ENCODE measurements at places on chromosomes 12 and 14.
A peak's percentile ranks its signal among the peaks of the same experiment; 100 is the strongest.

- no peak for DNase-seq
These were observed 84.0 kb downstream of the RNF34 start for GRCh38 chr12:121483949-121484348.

DNA sequence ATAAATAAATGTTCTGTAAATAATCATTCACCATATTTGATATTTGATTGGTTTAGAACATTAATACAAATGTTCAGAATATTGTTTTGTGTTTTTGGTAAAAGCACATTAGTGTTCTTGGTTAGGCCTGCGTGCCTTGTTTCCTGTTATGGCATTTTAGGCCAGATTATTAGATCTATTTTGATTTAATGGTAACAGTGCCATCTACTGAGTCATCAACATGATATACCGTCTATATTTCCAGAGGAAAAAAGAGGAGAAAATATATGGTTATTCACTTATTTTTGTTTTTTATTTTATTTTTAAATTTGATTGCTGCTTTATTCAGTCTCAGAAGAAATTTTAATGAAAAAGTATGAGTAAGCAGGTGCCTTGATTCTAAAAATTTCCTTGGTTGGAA lies 60.3 kb downstream of the GPHN start:
- DNase-seq = no peak

GRCh38 chr14:88323086-88323522 lies at the start of gene KCNK10:
Gene KCNK10, minus strand, starts transcription at chr14:88323269. Its CDS starts 471 bp downstream, at chr14:88322798.
- DNase-seq = no peak

GRCh38 chr12:15852383-15852782 lies 29.8 kb upstream of the STRAP start:
- no peak for DNase-seq

DNA sequence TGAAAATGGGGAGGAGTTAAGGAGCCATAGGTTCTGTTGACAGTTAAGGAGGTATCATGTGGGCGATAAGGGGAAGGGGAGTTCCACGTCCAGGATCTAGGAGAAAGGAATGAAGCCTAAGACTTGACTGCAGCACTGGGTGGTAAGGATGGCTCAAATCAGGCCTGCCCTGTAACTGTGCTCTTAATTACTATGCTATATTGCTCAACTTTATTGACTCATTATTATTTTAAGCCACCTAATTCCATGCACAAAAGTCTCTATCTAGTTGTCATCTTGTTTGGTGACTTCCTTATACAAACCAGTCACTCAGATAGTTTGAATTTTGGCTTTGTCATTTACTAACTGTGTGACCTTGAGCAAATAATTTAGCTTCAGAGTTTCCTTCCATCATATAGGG lies 242.1 kb upstream of the ARHGAP5 start:
- no peak for DNase-seq

GRCh38 chr12:49160399-49160798 lies 28.5 kb downstream of the TUBA1A start:
- no peak for DNase-seq

GRCh38 chr12:106585521-106586277 lies 2.9 kb downstream of the RFX4 start:
- no peak for DNase-seq

DNA sequence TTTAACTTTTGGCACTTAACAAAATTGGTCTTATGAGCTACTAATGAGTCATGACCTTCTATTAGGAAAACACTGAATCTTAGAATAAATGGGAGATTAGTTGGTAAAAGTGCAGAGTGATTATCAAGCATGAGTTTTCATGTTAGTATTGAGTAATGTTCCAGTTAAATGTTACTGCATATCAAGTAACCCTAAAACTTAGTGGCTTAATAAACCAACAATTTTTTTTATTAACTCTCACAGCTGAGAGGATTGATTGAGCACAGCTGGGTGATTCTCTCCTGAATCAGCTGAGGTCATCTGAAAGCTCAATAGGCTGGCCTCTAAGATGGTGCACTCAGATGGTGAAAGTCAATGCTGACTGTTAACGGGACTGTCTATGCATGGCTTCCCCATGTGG lies 248.6 kb downstream of the BCL11B start:
- DNase-seq = no peak

DNA sequence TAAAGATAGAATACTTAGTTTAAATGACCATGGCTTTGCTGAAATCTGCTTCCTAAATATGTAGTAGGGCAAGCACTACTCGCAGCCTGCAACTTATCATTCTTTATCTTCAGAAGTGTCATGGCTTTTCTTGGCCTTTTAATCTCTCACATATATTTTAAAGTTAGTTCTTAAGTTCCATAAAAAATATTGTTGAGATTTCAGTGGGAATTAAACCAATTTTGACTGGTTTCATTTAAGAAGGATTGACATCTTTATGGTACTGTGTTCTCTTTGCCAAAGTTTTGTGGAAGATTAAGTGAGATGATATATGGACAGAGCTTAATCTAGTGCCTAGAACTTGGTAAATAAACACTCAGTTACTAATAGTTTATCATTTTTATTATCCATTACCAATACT lies 56.7 kb downstream of the KIAA0586 start:
- no peak for DNase-seq

- no peak for DNase-seq
These were observed 56.0 kb downstream of the TTC9 start for GRCh38 chr14:70697701-70698100.

- no peak for DNase-seq
These were observed 58.4 kb upstream of the STAC3 start for GRCh38 chr12:57309420-57309819.

DNA sequence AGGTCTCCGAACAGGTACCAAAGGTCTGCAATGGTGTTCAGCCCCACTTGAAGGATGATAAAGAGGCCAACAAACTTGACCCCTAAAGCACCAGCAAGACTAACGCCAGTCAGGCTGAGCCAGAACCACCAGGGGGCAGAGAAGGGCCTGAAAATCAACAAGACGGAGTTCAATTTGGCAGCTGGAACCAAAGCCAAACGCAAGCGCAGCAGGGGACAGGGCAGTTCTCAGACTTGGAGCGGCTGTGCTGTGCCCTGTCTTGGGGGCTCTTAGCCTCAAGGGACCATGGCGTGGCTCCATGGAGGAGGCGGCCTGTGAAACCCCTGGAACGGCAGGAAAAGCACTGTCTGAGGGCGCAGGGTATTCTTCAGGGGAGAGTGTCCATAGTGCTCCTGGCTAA lies 19.6 kb downstream of the POMT2 start:
- peak; percentile 79 for DNase-seq

DNA sequence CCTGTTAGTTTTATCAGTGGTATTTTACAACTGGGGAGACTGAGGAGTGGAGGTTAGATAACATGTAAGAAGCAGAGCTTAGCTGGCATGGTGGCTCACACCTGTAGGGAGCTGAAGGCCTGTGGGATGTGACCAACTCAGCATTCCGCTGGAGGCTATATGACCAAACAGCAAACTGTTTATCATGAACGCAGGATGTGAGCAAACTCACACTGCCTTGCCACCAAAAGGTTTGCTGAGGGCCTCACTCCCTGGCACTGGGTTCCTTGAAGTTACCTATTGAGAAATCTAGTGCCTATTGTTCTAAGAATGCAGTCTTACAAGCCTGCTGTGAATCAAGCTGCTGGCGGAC lies 23.4 kb downstream of the JKAMP start:
- no peak for DNase-seq

GRCh38 chr12:7207866-7208625 lies 18.6 kb downstream of the PEX5 start:
- DNase-seq = peak; percentile 66

DNA sequence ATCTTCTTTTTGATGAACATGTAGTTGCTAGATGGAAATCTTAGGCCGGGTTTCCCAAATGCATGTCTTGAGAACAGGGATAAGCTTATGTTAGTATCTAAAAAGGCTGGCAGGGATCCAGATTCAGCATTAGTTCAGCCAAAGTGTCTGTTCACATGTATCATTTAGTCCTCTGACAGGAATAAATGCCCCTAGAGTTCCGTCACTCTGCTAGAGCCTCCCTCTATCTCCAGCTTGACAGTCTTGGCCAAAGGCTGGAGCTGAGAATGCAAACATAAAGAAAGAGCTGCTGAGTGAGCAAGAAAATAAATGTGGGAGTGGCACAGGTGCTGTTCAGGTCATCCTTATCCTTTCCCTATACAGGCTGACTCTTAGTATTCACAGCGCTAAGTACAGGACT lies 13.8 kb upstream of the NELL2 start:
- DNase-seq = no peak

GRCh38 chr14:102280376-102280962 lies 24.5 kb downstream of the MOK start:
- no peak for DNase-seq

DNA sequence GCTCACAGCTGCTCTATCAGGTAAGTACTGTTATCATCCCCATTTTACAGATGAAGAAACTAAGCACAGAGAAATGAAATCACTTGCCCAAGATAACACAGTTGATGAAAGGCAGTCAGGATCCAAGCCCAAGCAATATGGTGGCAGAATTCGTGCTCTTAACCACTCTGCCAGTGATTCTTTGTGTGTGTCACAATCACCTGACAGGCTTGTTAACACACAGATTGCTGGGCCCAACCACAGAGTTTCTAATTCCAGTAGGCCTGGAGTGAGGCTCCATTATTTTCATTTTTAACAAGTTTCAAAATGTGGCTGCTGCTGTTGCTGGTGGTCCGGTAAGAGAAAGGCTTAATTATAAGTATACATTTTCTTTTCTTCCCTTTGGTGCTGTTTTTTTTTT lies 134.2 kb downstream of the TGFB3 start:
- DNase-seq = no peak

GRCh38 chr14:102221026-102221425 lies 81.3 kb downstream of the WDR20 start:
- DNase-seq = no peak

GRCh38 chr14:21191261-21191808 lies 35.5 kb upstream of the OR5AU1 start:
- DNase-seq = no peak

DNA sequence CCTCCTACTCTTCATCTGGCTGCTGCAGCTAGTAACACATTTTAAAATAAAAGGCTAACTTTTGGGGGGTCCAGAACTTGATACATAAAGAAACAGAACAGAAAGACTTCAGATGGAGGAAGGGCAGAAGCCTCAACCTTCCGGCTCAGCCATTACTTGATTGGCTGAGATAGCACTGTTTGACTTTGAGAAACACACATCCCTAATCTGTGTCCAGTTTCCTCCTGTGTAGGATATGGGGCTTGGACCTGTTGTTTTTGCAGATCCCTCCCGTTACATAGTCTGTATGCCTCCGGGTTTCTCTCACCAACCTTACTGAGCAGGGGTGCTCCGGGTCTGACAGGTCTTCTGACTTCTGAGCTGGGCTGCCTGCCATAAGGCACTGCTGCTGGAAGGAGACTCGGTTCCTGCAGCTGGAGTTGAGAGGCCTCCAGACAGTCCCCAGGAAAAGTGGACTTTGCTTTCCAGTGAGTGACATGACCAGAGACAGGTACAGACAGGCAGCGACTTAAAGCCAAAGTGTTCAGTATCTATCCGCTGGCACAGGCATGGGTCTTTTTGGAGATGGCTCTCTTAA lies 8.3 kb upstream of the ZNF641 start:
- DNase-seq = peak; percentile 62

DNA sequence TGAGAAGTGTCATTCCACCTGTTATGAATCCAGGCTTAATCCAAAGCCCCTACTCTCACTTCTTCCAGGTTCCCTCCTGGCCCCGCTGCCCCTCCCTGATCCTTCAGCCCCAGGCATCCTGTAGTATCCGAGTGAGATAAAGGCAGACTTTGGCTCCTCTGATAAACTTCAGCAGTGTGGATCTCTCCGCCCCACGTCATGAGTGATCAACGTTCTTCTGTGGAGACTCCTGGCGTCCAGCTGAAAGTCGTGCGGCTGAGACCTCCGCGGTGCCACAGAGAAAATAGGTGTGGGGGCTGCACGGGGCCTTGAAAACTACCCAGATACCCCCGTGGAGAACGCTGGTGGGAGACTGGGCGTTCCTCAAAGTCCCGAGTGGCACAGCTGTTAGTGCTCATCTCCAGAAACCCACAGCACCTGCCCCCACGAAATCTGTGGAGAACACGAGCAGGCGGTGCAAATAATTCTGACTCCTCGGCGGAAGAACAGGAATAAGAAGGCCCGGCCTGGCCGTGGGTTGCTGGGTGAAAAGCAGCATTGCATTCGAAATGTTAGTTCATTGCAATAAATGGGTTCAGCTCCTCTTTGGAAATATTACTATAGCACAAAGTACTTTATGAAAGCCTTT lies 180.0 kb upstream of the RGS6 start:
- DNase-seq = no peak

- no peak for DNase-seq
These were observed 50.2 kb downstream of the KCNK13 start for GRCh38 chr14:90111895-90112534.

GRCh38 chr12:78331753-78332152 lies 501.1 kb downstream of the NAV3 start:
- DNase-seq = no peak

DNA sequence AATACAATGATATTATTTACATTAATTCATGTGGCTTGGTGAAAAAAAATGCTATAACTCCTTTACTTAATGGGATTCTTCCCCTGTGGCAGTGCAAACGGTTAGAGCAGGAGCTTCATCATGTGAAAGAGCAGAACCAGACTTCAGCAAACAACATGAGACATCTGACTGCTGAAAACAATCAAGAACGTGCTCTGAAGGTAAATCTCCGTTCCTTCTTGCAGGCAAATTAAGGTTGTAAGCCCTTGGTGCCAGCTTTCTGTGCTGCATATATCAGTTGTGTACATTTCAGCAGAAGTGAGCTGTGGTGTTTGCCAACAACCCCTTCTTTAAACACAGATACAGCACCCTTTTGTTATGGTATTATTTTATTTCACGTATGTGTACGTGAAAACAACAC lies 171.7 kb downstream of the MIPOL1 start:
- DNase-seq = no peak

DNA sequence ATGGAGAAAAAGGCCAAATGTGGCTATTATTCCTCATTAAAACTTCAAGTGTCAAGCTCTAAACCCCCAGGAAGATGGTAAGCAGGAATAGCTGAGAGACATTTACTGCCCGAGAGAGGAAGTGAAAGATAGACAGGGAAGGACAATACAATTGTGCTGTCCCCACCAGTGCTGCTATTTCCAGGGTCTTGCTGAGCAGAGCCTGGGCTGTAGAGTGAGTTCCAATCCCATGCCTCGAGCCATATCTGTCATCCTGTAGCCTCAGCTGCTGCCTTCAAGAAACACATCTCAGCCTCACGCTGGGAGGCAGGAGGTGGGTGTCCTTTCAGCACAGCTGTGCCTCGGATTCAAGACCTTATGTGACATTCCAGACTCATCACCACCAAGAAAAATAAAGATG lies 114.0 kb downstream of the RPAP3 start:
- no peak for DNase-seq

DNA sequence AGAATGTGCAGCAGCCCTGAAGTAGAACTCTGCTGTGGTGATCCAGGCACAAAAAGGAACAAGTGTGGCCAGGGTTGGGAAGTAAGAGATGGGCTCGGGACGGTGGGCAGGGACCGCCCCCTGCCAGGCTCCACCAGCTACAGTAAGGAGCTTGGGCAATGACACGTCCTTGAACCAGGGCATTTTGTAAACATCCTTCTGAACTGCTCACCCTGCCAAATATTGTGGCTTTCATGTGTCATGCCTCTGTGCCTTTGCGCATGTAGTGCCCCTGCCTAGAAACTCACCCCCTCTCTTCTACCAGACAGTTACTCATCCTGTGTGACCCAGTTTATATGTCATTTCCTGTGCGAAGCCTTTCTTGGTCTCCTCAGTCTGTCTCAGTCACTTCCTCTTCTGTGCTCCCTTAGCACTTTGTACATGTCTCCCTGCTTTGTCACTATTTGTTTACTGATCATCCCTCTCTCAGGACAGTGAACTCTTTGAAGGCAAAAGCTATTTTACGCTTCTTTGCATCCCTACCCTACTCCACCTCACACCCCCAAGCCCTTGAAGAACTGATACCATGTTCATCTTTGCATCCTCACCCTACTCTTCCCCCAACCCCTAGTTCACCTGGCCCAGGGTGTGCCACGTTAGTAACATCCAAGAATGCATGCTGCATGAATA lies 108.9 kb upstream of the PLEKHG7 start:
- peak; percentile 65 for DNase-seq
